SJCRH30 (cell line): ENCODE measurements at places on chromosomes 5 and 9. TPM values are rescaled to one million over a fixed set of nuclear protein-coding genes. Genes with fewer than 3 reads are reported as not detected.

GRCh38 chr9:4175846-4176245 lies 124.0 kb downstream of the GLIS3 start:
- no peaks in the 10 kb centered on the region for H3K4me1 ChIP-seq
- no peak overlapping the region for H3K4me3 ChIP-seq
- no peaks in the 10 kb centered on the region for H3K36me3 ChIP-seq
- no peak for DNase-seq
- no peaks in the 10 kb centered on the region for H3K27me3 ChIP-seq
- H3K27ac ChIP-seq: no peak overlapping the region

- no peaks in the 10 kb centered on the region for H3K36me3 ChIP-seq
- peaks cover 12% of the 10 kb centered on the region; the same call in 1 of the 2 replicates for H3K27me3 ChIP-seq
- no peak overlapping the region for H3K27ac ChIP-seq
These were observed 20.4 kb downstream of the FAT2 start for GRCh38 chr5:151570512-151571269.

DNA sequence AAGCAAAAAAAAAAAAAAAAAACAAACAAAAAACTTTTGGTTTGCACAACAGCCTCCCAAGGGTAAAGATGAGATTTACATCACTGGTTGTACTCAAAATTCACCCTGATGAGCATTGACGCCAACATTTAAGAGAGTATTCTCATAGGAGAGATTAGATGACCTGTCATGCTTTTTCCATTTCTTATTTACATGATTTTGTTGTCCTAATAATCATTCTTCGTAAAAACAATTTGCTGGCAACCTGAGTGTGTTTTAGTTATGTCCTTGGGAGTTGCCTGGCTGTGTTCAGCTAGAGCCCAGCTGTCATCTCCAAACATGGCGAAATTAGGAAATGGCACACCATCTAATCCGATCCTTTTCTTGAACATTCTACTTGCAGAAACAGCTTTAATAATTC lies 186.4 kb upstream of the MRPS30 start:
- H3K36me3 ChIP-seq: no peaks in the 10 kb centered on the region
- no peak overlapping the region for H3K4me3 ChIP-seq
- H3K27ac ChIP-seq: no peak overlapping the region
- no peaks in the 10 kb centered on the region for H3K27me3 ChIP-seq
- DNase-seq: no peak
- H3K4me1 ChIP-seq: no peaks in the 10 kb centered on the region

GRCh38 chr9:94140791-94141790 lies 56.8 kb downstream of the PTPDC1 start:
- H3K4me3 ChIP-seq: no peak overlapping the region
- DNase-seq: no peak
- no peak overlapping the region; the same call in 1 of the 2 replicates for H3K27ac ChIP-seq
- peaks cover 19% of the 10 kb centered on the region for H3K4me1 ChIP-seq
- H3K27me3 ChIP-seq: no peaks in the 10 kb centered on the region

GRCh38 chr5:174381241-174381640 lies 335.7 kb downstream of the NSG2 start:
- H3K36me3 ChIP-seq: no peaks in the 10 kb centered on the region
- no peak overlapping the region for H3K27ac ChIP-seq
- no peaks in the 10 kb centered on the region; the same call in 1 of the 2 replicates for H3K27me3 ChIP-seq
- H3K4me3 ChIP-seq: no peak overlapping the region

The PCDHGA10 gene
- 1.3 and 1.6 TPM in 2 replicates for total RNA-seq

The GRM6 gene
- not detected in 2 replicates for total RNA-seq

The PLCXD3 gene
- not detected in 2 replicates for total RNA-seq

The PLAC8L1 gene
- 0.33 TPM in 1 of 2 replicates, not detected in the other for total RNA-seq

The UGT3A2 gene
- not detected in 2 replicates for total RNA-seq
